ENCODE measurements at places on chromosomes 3 and 15.
A peak's percentile ranks its signal among the peaks of the same experiment; 100 is the strongest.

DNA sequence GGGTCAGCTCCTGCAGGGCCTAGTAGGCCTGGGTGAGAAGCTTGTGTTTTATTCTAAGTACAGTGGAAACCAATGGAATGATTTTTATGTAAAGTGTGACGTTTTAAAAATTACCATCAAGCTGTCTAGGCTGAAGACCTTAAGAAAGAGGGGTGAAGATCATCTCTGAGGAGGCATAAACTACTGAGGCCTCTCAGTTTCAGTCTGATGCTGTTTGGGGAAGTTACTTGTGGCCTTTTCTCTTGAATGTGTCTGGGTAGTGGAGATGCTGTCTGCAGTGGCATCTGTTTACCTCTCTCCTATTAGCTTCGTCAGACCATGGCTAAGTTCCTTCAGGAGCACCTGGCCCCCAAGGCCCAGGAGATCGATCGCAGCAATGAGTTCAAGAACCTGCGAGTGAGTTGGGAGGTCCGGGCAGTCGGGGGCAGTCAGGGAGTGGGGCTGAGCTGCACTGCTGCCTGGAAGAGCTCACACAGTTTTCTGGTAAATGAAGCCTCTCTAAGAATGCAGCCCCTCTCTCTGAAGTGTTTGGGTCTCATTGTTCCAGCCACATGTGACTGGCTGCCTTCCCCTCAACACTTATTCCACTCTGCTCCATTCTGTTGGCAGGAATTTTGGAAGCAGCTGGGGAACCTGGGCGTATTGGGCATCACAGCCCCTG, 1.9 kb downstream of the IVD start:
- no peak for DNase-seq

DNA sequence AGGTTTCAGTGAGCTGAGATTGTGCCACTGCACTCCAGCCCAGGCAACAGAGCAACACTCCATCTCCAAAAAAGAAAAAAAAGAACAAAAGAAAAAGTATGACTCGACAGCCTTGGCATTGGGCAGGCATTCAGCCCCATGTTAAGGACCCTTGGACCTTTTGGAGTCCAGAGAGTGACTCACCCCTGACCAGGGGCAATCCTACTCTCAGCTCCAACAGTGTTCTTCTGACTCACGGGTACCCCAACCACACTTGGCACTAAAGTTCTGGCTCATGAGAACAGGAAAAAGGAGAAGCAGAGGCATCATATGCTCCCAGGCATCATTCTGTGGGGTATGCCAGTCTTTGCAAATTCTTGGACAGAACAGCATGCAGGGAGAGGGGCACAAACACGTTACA, 252.4 kb upstream of the HES1 start:
- no peak for DNase-seq

GRCh38 chr3:39705351-39705900, 104.0 kb upstream of the MYRIP start:
- no peak for DNase-seq

DNA sequence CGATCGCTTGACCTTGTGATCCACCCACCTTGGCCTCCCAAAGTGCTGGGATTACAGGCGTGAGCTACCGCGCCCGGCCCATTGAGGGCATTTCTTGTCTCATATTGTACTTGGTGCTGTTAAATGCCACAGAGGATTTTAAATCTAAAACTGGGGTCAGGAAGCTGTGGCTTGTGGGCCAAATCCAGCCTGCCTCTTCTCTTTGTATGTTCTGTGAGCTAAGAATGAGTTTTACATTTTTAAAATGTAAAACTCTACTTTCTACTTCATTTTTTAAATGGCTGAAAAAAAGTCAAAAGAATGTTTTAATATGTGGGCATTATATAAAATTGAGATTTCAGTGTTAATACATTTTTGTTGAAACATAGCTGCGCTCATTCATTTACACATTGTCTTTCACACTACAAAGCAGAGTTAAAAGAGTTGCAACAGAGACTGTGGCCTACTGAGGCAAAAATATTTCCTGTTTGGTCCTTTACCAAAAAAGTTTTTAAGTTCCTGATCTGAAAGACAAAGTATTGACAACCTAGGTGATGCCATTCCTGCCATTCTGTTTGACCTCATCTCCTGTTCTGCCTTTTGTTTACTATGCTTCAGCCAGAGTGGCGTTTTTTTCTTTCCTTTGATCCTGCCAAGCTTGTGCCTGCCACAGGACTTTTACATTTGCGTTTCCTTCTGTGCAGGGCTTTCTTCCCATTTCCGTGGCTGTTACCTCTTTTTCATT, 50.4 kb downstream of the PDCD6IP start:
- DNase-seq, result no peak

DNA sequence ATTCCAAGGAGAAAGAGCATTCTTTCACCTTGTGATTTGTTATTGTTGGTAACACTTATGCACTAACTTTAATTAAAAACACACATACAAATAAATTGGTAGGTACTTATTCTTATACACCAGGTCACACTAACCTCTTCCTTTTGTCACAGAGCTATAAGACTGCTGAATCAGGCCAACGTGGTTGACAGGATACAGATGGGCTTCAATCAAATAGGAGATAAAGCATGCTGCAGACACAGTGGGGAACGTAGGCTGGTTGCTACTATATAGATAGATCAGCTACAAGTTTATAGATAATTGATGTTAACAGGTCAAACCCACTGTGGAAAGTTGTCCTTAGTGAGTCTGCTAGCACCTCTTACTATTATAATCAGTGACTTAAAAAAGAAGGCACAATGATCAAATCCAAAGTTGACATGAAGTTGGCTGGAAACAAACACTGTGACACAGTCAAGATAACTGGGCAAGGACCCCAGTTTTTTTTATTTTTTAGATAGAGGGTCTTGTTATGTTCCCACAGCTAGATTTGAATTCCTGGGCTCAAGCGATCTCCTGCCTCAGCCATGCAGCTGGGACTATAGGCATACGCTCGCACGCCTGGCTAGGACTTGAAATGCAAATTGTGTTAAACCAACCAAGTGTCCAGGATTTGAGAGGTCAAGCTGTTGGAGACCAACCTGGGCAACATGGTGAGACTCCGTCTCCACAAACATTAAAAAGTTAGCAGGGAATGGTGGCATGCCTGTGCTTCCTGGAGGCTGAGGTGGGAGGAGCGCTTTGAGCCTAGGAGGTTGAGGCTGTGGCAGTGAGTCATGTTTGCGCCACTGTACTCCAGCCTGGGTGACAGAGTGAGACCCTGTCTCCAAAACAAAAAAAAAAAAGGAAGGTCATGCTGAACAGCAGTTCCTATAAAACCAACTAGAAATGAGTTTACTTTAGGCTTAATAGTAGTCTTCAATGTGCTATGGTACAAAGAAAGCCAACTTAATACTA, 97.9 kb upstream of the MEX3B start:
- no peak for DNase-seq

DNA sequence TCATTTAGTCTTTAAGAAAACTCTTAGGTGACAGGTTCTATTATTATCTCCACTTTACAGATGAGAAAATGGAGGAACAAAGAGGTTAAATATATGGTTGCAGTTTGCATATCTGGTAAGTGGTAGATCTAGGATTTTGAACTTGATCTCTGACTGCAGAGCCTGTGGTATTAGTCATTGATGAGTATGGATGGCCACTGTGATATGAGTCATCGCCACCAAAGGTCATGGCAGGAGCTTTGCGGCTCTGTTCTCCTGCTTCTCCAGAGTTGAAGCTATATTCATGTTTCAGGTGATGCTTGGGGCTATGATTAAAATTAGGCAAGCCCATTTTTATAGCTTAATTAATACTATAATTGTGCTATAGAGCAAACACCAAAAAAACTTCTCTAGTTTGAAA, 306.2 kb upstream of the DPPA4 start:
- DNase-seq, result no peak

DNA sequence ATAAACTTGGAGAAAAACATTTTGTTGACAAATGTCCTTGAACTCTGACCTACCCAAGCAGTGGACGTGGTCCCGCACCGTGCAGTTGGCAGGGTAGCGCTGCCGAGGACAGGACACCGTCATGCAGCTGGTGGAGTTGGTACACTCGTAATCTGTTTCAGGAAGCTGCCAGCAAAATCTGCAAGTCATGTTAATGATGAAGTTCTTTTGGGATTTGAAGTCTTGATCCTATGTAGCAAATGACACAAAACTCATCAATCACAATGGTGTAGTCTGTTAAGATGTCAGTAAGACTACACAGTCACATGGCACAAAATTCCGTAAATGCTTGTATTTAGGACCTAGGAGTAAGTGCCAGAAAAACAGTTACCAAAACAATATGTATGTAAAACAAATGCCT, 5.5 kb downstream of the TM2D3 start:
- DNase-seq, result no peak

DNA sequence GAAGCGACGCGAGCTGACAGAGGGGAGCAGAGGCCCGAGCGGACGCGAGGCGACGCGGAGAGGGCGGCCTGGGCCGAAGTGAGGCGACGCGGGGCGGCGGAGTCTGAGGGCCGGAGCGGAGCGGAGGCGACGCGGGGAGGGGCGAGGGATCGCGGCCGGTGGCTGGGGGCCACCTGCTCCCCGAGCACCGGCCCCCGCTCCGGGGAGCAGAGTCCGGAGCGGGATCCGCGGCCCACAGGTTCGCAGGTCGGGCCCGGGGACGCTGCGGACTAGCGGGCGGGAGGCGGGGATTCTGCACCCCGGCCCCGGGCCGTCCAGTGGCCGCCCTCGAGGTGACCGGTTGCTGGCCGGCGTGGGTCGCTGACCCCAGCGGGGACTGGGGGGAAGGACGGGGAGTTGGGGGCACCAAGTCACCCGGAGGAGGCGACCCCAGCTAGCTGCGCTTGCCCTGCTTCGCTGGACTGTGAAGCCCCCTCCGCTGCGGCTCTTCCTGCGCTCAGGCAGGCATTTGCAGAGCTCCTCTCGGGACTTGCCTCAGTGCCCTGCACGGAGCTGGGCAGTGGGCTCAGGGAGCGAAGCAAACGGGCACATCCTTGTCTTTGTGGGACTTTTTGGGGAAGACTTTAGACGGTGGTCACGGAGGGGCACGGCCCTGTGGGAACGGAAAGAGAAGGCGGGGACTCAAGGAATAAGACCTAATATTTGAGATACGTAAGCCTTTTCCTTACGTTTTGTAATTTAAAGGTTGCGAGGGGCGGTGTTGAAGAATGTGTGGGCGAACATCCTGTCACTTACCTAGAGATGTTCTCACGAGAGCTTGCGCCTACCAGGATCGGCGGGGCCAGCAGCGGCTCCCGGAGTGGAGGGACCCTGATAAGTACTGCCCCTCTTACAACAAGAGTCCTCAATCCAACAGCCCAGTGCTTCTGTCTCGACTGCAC, 566 bp downstream of the HMCES start:
- peak; percentile 59 for DNase-seq

- DNase-seq, result no peak
These were observed 20.7 kb upstream of the FEM1B start for GRCh38 chr15:68256675-68257450.

- no peak for DNase-seq
These were observed 19.6 kb downstream of the HSPBAP1 start for GRCh38 chr3:122773944-122774509.

GRCh38 chr15:66592505-66593218, 26.9 kb upstream of the LCTL start:
- DNase-seq, result no peak

DNA sequence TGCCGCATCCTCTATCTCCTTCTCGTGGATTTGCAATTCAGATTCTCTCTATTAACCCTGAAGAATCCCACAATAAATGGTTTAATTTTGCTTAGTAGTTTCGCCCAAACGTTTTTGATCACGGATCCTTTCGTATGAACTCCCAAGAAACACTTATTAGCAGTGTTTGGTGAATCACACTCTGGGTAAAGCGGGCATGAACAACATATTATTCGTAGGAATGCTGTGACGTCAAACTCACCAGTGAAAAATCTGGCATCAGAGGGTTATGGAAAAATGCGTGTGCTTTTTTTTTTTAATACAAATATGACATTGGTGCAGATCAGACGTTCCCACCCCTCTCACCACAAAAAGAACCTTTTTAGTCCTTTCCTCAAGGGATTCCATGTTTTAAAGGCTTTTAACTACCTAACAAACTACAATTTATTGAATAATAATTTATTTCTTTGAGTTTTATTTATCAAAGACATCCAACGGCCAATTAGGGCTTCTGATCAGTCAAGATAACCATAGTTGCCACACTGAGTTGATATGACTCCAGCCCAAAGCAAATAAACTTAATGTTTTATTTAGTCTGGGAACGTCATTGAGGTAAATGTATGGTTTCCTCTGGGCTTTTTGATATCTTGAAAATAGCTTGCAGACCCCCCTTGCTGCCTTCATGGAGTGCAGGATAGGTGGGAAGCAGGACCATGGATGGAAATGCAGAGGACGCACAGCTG, 45.5 kb upstream of the CGNL1 start:
- no peak for DNase-seq

- no peak for DNase-seq
These were observed 95.2 kb upstream of the RBMS3 start for GRCh38 chr3:29185706-29186105.

DNA sequence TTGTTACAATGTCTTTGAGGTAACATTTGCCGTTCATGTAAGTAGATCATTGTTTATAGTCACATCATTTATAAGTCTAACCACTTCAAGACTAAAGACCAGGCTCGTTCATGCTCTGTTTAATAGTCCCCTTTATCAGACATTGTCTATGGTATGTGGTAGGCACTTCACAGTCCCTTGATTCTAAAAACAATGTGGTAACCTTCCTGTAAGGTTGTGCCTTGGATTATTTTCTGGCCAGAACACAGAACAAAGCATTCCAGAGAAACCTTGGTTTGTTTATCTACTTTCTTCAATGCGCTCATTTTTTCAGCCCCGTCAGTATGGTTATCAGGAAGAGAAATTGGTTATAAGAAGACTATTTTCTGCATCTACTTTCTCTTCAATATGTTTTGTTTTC, 16.3 kb upstream of the ST3GAL6 start:
- DNase-seq, result no peak

DNA sequence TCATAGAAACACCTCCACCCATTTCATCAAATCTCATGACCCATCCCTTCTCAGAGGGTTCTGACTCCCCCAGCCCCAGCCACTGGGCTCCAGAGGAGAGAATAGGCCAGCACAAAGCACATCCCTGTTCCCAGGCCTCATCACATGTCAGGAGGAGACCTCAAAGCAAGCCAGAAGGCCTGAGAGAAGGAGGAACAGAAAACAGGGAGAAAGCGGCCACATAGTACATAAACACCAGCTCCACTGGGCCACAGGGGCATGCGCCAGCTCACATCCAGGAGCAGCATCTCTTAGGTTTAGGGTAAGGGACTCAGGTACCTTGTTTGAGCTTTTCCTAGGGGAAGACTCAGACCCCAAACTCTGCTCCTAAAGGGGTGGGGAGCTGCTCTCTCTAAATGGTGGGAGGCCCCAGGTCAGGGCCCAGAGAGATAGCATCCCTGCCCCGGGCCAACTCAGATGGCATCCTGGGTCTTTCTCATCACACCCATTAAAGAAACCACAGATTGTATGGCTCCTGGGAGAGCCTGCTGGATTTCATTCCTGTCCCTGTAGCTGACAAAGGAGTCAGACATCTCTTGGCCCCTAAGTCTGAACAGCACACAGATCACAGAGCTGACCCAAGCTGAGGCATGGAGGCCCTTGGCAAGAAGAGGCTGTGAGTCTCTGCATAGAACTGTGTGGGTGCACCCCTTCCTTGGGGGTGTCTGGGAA, 2.5 kb downstream of the SHF start:
- DNase-seq, result no peak

Data from KBM-7 (cell line).